ENCODE measurements at places on chromosomes 6 and 20.

DNA sequence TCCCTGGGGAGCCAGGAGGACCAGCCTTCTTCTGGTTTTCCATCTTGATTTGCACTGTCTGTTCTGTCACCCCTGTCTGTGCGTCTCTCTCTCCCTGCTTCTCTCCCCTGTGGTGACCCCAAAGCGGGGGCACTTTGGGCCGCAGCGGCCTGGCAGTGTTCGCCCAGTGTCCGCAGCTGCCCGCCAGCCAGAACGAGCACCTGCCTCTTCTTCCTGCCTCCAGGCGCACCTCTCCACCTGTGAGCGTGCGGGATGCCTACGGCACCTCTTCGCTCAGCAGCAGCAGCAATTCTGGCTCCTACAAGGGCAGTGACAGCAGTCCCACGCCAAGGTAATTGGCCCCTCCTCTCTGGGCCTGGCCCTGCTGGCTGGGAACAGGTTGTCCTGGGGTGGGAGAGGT is 30.8 kb downstream of the SNPH start:
- DNase-seq: no peak

DNA sequence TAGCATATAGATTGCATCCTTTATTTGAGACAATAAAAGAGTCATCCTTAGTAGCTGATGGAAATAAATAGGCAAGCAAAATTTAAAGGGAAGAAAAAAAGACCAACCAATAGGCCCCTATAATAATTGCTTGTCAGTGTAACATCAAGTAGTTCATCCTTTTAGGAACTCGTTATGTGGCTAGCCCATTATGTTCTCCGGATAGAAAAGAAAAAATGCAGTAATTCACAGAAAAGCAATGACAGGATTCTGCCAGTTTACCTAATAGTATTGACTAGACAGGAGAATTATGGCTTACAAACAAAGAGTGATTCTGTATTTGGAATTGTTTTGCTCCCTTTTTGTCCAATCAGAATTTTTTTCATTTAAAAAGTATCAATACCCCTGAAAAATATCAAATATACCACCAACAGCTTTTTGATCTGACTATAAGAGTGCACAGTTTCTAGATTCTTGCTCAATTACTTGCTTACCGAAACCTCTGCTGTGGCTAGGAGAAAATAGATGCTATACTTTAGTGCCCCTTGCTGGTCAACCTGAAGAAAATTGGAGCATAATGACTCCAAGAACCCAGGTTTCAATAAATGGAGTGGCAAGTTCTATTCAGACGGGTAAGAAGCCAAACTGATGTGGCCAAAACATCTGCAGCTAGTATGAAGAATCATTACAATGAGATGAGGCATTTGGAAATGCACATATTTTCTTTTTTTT is 91.5 kb upstream of the SASH1 start:
- DNase-seq: no peak

DNA sequence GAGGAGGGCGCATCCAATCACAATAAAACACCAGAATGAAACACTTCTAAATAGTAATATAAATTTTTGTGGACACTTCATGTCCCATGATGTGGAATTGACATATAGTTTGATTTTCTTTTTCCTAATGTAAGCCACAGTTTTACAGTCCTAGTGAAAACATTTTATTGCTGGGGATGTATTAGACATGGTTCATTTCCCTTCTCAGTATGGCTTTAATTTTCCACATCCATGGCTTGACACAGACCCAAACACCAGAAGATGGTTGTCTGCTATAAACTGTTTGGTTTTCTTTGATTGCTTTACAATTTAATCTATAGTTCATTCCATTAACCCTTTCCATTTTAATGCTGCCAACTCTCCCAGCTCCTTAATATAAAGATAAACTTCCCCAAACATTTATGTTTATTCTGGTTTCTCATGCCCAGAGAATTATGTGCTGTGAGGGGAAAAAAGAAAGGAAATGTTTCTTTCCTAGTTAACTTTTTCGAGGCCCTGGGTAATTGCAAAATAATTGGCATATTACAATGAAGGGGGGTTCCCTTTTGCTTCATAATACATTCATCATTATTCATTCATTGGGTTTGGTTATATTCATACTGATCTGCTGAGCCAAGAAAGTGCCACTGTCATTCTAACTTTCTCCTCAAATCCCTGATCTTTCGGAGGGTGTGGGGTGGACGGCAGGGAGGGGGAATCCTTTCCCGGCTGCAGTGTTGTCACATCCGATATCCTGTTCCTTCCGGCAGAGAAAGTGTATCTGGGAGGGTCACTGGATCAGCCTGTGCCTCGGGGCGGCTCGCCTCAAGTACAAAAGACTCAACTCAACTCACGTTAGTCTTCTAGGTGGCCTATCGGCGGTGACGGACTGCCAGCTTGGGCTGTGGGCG is 127.6 kb upstream of the TFAP2D start:
- DNase-seq: no peak

DNA sequence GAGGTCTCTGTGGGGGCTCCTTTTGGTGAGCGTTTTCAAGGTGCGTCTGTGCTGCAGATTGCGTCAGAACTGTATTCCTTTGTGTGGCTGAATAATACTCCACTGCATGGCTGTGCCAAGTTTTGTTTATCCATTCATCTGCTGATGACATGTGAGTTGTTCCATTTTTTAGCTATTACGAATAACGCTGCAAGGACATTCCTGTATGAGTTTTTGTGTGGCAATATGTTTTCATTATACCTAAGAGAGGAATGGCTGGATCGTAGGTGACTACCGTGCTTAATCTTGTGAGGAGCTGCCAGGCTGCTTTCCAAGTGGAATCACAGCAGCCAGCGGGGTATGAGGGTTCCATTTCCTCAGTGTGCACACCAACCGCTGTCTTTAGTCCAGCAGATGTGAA is 1.1 kb upstream of the DACT2 start:
- no peak for DNase-seq

DNA sequence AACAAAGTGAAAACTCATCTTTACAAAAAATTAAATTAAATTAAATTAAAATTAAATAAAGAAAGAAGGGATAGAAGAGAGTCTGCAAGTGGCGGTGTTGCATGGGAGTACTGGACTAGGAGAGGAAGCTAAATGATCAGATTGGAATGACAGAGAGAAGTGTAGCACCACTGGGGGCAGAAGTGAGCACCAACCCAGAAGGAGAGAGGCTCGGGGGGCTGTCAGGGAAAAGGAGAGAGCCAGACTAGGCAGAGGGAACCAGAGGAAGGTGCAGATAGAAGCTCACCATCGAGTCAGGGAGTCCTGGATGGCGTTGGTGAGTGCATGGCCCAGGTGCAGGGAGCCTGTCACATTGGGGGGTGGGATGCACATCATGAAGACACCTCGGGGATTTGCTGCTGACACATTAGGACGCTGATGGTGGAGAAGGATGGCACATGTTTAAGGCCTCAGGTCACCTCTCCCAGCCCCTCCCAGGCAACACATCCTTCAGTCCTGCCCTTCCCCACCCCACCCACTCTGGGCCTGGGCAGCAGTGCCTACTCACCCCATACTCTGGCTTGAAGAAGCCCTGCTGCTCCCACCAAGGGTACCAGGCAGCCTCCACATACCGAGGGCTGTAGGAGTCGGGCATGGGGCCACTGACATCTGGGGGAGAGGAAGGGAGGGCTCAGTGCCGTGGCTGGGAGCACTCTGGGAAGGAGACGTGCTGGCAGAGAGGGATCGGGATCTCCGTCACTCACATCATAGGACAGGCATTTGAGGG is 4.0 kb downstream of the VARS1 start:
- DNase-seq: peak; percentile 89

DNA sequence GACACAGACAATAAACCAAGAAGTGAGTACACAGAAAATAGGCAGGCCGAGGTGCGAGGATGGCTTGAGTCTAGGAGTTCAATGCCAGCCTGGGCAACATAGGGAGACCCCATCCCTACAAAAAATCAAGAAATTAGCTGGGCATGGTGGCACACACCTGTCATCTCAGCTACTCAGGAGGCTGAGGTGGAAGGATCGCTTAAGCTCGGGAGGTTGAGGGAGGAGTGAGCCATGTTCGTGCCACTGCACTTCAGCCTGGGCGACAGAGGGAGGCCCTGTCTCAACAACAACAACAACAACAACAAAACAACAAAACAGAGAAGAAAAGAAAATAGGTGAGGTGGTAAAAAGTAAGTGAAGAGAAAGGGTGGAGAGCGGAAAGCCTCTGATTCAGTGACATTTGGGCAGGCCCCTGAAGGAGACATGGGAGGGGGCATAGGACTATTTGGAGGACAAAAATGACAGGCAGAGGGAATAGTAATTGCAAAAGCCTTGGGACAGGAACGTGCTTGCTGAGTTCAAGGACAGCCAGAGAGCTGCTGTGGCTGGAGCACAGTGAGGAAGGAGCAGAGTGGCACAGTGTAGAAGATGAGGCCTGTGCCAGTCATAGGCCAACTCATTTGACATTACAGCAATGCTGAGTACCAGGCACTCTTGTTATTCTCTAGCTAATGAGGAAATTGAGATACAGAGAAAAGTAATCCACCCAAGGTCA is 160.6 kb downstream of the VEGFA start:
- no peak for DNase-seq

DNA sequence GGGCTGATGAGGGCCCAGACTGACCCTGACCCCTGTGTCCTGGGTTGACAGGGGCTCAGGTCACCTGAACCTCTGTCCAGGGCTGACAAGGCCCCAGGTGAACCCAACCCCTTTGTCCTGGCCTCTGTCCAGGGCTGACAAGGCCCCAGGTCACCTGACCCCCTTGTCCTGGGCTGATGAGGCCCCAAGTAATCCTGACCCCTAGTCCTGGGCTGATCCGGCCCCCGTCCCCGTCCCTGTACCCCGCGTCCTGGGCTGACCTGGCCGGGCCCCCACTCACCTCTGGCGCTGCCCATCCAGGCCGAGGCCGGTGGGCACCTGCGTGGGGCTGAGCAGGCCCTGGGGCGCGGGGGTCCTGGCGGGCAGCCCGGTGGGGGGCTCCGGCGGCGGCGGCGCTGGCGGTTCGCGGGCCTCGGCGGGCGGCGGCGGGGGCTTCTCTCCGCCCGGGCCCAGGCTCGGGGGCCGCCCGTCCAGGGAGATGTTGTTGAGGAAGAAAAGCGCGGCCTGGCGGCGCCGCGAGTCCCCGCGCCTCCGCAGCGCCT is 379 bp downstream of the CABLES2 start:
- no peak for DNase-seq

DNA sequence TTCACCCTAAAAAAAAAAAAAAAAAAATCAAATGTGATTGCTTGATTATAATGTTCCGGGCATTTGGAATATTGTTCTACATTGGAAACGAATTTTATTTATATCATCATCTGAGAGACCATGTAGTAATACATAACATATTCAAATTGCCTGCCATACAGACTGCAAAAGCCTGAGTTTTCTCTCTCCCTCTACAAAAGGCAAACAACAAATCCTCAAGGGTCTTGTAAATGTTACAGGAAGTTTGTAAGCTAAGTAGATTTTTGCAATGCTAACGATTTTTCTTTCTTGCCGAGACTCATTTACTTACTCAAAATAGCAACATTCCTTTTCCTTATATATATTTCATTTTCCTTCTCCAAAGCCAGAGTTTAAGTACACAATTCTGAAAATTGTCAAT is 49.0 kb upstream of the HTR1E start:
- no peak for DNase-seq

DNA sequence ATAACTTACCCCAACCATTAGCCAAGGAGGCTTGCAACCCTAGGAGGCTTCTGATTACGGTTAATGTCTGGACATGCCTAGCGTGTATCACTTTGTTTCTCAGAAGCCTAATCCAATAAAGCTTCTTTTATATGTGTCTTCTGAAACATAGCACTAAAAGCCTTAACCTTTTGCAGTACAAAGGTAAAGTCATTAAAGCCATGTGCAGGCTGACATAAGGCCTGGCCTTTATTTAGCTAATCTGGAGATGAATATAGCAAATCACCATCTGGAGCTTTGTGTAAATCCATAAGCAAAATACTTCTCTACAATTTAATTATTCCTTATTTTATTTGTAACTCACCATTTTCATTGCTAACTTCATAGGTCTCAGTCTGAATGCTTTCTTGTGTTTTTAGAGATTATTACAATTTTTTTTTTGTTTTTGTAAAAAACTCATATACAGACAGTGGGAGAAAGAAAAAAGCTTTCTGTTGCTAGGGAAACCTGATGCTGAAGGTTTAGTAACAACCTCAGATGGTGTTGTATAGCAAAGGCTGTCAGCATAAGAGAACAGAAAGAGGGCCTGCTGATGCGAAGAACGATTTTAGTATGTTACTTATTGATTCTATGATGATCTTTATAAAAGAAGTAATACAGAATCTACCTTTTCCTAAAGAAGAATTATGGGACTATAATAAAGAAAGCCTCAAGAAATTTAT is at the start of gene EYS:
TSS of gene EYS (minus strand) at position 101 of the 701 bp plus-strand sequence. CDS start 211,816 bp downstream, outside the sequence.
- DNase-seq: no peak

DNA sequence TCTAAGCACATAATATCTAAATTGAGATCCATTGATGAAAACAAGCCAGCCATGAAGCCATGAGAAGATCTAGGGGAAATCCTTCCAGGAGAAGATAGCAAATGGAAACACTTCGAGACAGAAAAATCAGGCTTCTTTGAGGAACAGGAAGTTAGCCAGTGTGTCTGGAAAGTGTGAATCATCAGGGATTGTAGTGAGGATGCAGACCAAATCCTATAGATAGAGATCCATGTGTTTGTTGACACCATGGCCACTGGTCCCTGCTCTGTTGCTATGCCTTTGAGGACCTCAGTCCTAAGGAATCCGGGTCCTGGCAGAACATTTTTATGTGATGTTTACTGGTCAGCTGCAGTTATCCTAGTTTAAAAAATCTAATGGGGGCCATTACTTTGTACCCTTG is 6.6 kb upstream of the ELOVL2 start:
- no peak for DNase-seq

DNA sequence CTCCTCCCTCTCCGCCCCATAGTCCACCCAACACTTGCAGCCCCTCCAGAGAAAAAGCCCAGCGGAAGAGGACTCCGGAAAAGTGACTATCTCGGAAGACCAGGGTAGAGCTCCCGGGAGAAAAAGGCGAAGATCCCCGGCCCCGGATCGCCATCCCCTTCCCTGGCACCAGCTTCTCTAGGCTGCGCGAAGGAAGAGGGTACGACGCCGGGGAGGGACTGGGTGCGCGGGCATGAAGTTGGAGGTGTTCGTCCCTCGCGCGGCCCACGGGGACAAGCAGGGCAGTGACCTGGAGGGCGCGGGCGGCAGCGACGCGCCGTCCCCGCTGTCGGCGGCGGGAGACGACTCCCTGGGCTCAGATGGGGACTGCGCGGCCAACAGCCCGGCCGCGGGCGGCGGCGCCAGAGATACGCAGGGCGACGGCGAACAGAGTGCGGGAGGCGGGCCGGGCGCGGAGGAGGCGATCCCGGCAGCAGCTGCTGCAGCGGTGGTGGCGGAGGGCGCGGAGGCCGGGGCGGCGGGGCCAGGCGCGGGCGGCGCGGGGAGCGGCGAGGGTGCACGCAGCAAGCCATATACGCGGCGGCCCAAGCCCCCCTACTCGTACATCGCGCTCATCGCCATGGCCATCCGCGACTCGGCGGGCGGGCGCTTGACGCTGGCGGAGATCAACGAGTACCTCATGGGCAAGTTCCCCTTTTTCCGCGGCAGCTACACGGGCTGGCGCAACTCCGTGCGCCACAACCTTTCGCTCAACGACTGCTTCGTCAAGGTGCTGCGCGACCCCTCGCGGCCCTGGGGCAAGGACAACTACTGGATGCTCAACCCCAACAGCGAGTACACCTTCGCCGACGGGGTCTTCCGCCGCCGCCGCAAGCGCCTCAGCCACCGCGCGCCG is 822 bp downstream of the FOXQ1 start:
- peak; percentile 78 for DNase-seq

All from 8988T (cell line).